ENCODE measurements at places on chromosomes 3 and 15.
A peak's percentile ranks its signal among the peaks of the same experiment; 100 is the strongest.

GRCh38 chr3:188146219-188146618 is 7.7 kb upstream of the LPP start:
- DNase-seq: no peak

GRCh38 chr3:25041871-25042584 is 386.0 kb upstream of the RARB start:
- DNase-seq: no peak

DNA sequence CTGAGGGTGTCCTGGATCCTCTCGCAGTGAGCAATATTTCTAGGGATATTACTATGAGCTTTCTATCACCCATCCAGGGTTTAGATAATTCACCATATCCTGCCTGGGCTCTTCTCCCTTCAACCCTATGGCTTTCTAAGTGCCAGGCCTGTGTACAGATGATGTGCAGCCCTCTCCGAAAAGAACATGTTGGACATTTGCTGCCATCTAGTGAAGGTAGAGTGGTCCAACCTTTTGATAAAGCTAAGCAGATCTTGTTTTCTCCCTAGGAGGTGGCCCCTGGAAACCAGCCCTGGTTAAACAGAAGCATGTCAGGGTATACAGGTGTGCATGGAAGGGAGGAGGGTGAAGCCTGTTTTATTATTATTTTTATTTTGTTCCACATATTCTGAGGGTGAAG is 27.9 kb upstream of the SCN10A start:
- peak; percentile 50 for DNase-seq

GRCh38 chr3:17845026-17845812 is 102.8 kb upstream of the TBC1D5 start:
- no peak for DNase-seq

- peak; percentile 48 for DNase-seq
Observed at GRCh38 chr3:122100591-122101463, 45.7 kb downstream of the CD86 start.
